ENCODE measurements at places on chromosomes 5 and 9.

- DNase-seq: no peak
These were observed 162.8 kb downstream of the PIK3R1 start for GRCh38 chr5:68378204-68378820.

DNA sequence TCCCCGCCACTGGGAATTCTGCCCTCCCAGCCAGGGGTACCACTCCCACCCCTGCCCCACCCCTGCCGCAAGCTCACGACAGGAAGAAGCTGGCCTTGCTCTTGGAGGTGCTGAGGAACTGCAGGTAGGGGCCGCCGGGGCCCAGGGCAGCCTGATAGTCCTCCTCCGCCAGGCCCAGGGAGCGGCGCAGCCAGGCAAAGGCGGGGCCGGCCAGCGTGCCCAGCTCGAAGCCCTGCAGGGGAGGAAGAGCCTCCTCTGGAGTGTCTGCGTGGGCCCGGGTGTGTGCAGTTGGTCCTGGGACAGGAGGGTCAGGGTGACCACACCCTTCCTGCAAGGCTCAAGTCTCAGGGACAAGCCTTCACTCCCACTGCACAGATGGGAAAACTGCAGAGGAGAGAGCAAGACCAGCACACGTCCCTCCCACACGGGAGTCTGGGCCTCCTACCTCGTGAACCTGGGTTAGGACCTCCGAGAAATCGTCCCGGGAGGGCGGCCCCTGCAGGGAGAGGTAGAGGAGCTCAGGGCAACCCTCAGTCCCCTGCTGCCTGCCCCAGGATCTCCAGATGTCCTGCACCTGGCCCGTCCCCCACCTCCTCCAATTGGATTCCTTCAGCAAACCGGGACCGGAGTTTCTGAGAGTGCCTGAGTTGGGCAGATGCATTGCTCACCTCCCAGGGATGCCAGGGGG is 2.4 kb downstream of the PIP5KL1 start:
- no peak for DNase-seq

DNA sequence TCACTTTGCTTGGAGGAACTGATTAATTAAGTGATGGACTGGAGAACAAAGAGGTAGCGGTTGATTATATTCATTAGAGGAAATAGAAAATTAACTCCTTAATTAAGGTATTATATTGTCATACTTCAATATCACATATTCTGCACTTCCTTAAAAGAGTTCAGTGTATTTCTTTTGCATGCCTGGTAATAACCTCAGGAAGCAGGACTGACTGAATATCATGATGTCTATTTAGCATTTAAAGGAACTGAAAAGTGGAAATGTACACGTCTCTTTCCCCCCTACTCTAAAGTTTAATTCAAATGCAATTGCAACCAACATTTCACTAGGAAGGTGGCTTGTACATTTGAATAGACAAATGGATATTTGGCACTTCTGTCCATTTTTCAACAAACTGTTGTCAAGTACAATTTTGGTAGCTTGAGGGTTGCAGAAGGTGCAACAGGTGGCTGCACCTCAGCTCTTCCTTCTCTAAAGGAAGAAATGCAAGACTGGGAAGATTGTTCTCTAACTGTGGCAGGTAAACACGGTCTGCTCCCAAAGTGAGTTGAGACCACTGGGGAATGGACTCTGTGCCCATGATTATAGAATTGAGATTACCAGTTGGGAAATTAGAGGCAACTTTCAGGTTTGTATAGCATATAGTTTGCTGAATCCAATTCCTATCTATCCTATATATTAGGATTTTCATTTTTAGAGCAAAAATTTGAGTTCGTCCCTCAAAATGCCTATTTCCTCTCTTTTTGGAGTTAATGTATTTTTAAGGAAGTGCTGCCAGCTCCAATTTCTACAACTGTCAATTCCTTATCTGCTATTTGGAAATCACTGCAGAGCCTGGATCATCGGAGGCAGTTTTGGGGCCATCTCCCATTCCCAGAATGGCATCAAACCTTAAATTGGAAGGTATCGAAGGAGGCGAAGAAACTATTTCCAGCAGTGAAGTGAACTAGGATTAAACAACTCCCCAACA is 98.9 kb upstream of the TAF11L2 start:
- no peak for DNase-seq

DNA sequence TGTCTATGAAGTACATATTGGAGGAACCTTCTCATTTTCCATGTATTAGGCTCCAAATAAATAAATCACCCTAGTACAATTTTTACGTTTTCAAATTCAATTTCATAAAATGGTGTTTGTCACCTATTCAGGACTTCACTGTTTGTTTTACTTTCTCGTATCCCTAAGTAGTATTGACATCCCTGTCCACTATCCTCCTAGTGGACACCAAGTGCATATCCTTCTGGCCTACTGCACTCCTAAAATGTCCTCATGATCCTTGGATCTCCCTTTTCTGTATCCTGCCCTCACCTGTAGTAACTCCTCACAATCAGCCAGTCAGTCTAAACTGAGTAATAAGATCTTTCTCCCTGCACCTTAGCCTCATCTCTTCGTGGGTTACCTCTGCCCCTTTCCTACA is 539.9 kb downstream of the DMRTA1 start:
- no peak for DNase-seq

DNA sequence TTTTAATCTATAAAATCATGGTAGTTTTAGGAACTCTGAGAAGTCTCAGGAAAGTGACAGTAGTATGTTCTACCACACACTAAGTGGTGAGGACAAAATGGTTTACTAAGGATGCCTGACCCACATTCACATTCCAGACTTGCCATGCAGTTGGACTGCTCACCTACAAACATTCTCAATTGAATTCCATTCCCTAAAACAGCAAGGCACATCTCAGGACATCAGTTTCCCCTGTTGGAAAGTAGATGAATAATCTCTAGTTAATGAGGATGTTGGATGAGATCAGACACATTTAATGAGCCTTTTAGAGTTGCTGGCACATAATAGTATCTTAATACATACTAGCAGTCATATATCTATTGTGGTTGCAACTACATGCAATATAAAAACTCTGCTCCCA is 76.6 kb downstream of the ZNF618 start:
- no peak for DNase-seq

DNA sequence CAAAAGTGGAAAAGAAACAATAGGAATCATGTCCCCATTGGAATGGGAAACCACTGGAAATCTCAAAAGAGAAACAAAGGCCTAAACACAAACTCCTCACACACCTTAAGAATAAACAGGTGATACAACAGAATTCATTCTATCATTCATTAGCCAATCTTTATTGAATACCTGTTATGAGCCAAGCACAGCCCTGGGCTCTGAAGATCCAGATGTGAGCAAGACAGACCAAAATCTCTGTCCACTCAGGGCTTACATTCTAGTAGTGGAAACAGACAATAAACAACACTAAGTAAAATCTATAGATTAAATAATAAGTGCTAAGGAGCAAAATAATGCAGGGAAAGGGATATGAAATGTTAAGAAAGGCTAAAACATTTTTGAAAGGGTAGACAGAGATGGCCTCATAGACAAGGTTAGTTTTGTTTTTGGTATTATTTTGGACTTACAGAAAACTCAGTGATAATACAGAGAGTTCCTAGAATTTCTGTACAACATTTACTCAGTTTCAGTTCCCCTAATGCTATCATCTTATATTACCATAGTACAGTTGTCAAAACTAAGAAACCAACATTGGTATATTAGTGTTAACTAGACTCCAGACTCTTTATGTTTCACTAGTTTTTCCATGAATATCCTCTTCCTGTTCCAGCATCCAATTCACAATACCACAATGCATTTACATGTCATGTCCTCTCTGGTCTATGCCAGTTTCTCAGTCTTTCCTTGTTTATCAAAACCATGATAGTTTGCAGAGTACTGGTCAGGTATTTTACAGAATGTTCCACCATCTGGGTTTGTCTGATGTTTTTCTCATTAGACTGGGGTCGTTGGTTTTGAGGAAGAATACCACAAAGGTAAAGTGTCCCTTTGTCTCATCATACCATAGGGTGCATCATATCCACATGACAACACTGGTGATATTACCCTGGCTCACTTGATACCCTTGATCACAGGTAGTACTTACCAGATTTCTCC is 103.7 kb downstream of the SIL1 start:
- no peak for DNase-seq

DNA sequence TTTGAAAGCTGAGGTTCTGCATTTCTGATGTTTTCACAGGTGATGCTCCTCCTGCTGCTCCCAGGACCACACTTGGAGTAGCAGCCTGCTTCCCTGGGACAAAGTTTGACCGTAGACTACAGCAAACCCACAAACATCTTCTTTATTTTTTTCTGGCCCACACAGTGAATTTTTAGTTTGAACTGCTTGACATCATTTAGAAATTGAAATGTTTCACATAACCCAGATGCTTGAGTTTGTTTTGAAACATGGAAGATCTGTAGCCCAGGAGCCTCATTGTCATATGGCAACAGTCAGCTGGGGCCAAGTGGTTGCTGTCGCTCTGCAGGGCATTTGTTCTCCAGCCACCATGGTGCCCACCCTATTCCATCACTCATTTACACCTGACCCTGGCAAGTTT is 8.4 kb downstream of the SH3TC2 start:
- DNase-seq: no peak

DNA sequence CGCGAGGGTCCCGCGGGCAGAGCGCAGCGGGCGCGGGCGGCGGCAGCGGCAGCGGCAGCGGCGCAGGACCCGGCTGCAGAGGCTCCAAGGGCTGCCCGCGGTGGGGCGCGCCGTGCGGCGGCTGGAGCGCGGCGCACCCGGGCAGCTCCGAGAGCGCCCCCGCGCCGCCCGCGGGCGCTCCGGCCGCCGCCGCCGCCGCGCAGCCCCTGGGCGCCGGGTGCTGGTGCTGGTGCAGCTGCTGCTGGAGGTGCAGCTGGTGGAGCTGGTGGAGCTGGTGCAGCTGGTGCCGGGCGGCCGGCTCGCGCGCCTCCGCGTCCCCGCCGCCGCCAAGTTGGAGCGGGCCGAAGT is 644 bp downstream of the IER5L start:
- DNase-seq: no peak
